Activated CD4-positive, alpha-beta T cell treated with anti-CD3 and anti-CD28 coated beads, Interleukin-2, amount 10 ng/mL, durations not matched to agents 24 days and 14 days (primary cell): ENCODE measurements at places on chromosomes 5 and 9. TPM values are rescaled to one million over a fixed set of nuclear protein-coding genes. Genes with fewer than 3 reads are reported as not detected.

- H3K36me3 ChIP-seq: no peaks in the 10 kb centered on the region
Observed at GRCh38 chr9:18675332-18675731, 201.4 kb downstream of the ADAMTSL1 start.

GRCh38 chr5:164422400-164422799 lies 917.0 kb downstream of the MAT2B start:
- H3K4me1 ChIP-seq: no peaks in the 10 kb centered on the region
- no peak overlapping the region for H3K4me3 ChIP-seq
- no peaks in the 10 kb centered on the region for H3K27me3 ChIP-seq

GRCh38 chr5:72418271-72418670 lies 88.9 kb downstream of the ZNF366 start:
- no peaks in the 10 kb centered on the region for H3K36me3 ChIP-seq
- no peak overlapping the region for H3K4me3 ChIP-seq
- no peak for DNase-seq
- no peaks in the 10 kb centered on the region for H3K4me1 ChIP-seq
- H3K27ac ChIP-seq: no peak overlapping the region

DNA sequence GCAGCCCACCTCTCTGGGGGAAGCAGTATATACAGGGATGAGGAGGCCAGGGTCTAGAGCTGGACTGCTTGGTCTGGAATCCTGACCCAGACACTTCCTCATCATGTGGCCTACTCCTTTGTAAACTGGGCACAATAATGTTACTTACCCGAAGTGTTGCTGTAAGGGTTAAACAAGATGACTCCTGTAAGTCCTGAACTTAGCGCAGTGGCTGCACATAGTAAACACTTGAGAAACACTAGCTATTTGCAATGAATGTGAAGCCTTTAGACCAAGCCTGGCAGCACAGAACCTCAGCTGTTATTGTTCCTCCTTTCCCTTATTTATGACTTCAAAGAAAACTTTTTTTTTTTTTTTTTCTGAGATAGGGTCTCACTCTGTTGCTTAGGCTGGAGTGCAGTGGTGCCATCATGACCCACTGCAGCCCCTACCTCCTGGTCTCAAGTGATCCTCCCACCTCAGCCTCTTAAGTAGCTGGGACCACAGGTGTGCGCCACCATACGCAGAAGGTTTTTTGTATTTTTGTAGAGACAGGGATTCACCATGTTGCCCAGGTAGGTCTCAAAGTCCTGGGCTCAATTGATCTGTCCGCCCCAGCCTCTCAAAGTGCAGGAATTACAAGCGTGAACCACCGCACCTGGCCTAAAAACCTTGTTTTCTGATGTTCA lies 96.2 kb upstream of the IL6ST start:
- no peaks in the 10 kb centered on the region for H3K36me3 ChIP-seq
- H3K27me3 ChIP-seq: no peaks in the 10 kb centered on the region
- H3K4me1 ChIP-seq: peaks cover 55% of the 10 kb centered on the region
- H3K4me3 ChIP-seq: no peak overlapping the region
- DNase-seq: no peak

Gene TMEFF1
- 0.16 TPM in 1 of 2 replicates, not detected in the other for total RNA-seq

GRCh38 chr9:122036408-122036807 lies 56.7 kb downstream of the TTLL11 start:
- H3K4me1 ChIP-seq: no peaks in the 10 kb centered on the region
- DNase-seq: no peak
- no peaks in the 10 kb centered on the region for H3K27me3 ChIP-seq
- no peaks in the 10 kb centered on the region for H3K36me3 ChIP-seq

DNA sequence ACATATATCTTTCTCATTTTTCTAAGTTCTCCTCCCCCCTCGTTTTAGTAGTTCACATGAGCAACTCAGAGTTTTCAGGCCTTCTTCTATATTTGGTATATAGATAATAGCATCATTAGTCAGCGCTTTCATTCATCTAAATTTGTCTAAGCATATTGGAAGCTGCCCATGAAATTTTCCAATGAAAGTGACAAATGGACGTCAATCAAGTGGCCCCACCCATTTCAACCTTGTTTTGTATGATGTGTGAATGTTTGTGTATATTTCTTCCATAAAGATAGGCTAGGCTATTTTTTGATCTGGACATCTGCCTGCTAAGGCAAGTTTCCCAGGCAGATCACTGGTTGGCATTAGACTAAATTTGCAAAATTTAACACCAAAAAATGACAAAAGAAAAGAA lies 104.0 kb upstream of the SSBP2 start:
- no peak overlapping the region for H3K27ac ChIP-seq
- no peak overlapping the region for H3K4me3 ChIP-seq
- H3K4me1 ChIP-seq: peaks cover 42% of the 10 kb centered on the region
- DNase-seq: no peak
- H3K36me3 ChIP-seq: no peaks in the 10 kb centered on the region

DNA sequence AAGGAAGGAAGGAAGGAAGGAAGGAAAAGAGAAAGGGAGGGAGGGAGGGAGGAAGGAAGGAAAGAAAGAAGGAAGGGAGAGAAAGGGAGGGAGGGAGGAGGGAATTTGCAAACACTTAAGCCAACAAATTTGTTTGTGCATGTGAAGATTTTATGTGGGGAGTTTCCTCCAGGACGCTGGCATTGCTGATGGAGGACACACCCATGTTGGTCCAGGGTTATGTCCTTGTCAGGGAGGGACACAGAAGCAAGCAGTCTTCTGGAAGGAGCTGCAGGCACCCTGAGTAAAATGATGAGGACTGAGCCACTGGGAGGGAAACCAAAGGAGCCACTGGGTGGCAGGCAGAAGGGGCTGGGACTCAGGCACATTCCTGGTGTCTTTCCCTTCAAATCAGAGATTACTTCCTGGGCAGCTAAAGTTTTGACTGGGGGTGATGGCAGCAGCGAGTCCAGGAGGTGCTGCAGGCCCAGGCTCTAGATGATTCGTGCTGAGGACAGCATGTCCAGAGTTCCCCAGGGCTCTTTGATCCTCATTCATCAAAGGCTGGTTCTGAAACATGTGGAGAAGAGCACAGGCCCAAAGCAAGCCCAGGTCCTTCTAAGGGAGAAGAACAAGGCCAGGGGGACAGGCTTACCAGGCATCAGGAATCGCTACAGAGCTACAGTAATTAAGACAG lies 109.2 kb downstream of the PAX5 start:
- H3K4me3 ChIP-seq: no peak overlapping the region
- H3K27ac ChIP-seq: peak overlapping the region; percentile 68
- no peak for DNase-seq
- peaks cover 50% of the 10 kb centered on the region for H3K4me1 ChIP-seq
- peaks cover 2% of the 10 kb centered on the region for H3K36me3 ChIP-seq
- no peaks in the 10 kb centered on the region for H3K27me3 ChIP-seq

GRCh38 chr9:109799792-109800191 lies 19.8 kb downstream of the PALM2AKAP2 start:
- no peaks in the 10 kb centered on the region for H3K4me1 ChIP-seq
- no peak overlapping the region for H3K27ac ChIP-seq
- no peak overlapping the region for H3K4me3 ChIP-seq
- no peaks in the 10 kb centered on the region for H3K36me3 ChIP-seq
- DNase-seq: no peak

- peaks cover 58% of the 10 kb centered on the region for H3K4me1 ChIP-seq
- peak; percentile 87 for DNase-seq
- peak overlapping the region; percentile 99 for H3K4me3 ChIP-seq
- H3K27me3 ChIP-seq: peaks cover 14% of the 10 kb centered on the region
- H3K27ac ChIP-seq: peak overlapping the region; percentile 96
Observed at GRCh38 chr9:99822109-99822805, 572 bp downstream of the NR4A3 start.

DNA sequence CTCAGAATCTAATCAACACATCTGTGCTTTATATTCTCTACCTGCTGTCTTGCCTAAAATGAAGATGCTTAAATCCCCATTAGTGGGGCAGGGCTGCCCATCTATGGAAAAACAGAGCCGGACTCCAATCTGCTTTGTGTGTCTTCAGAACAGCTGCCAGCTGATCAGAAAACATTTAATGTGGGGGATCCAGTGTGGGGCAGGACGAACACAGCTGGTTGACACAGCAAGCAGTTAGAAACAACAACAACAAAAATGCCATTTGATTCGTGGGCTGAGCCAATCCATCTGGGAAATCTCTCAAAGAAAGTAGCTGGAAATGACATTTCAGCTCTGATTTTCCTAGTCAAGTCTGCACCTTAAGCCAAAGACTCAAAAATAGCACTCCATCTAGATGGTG lies 99.8 kb downstream of the PPP2R2B start:
- no peak overlapping the region for H3K27ac ChIP-seq
- H3K36me3 ChIP-seq: no peaks in the 10 kb centered on the region
- no peaks in the 10 kb centered on the region for H3K4me1 ChIP-seq
- H3K4me3 ChIP-seq: no peak overlapping the region
- H3K27me3 ChIP-seq: peaks cover 2% of the 10 kb centered on the region

DNA sequence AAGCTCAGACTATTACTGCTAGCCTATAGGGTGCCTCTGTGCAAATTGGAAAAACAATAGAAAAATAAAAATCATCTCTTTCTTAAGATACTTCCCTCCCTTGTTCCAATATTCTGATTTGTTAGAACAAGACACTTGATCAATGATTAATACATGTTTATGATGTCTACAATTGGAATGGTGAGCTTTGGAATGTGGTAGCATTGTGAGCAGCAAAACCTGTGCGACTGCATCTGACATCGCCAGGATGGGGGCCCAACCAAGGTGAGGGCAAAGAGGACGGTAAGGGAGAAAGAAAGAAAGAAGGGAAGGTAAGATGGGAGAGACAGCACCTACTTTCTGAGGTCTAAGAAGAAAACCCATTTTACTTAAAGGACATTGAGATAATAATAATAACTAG lies 183.0 kb upstream of the TRIM32 start:
- H3K4me3 ChIP-seq: no peak overlapping the region
- no peak overlapping the region for H3K27ac ChIP-seq
- DNase-seq: no peak
- no peaks in the 10 kb centered on the region for H3K36me3 ChIP-seq

DNA sequence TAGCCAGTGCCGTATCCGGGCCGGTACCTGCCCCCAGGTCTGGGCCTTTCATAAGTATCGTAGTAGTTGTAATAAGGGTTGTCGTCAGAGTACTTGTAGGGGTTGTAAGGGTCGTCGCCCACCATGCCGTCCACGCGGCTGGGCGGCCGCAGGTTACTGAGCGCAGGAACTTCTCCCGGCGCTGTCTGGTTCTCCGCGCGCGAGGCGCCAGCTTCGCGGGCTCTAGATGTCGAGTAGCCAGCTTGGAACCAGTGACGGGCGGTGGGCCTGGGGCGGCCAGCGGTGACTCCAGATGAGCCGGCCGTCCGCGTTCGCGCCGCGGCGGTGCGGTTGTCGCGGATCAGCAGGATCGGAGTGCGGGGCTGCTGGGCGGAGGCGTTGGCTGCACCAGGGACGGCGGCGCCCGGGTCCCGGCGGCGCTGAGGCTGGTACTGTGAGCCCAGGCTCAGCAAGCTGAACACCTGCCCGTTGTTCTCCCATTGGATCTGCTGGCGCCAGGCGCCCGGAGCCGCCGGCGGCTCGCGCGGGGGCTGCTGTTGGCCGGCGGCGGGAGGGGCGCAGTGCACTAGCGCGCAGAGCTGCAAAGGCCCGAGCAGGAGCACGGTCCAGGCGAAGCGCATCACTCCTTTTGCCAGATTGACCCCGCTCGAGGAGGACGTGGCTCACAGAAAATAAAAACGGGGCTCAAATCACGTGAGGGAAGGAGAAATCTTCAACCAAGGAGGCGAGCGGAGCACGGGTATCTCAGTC lies 518 bp downstream of the LOX start:
- peak overlapping the region; percentile 85 for H3K4me3 ChIP-seq
- peak overlapping the region; percentile 65 for H3K27ac ChIP-seq
- peaks cover 64% of the 10 kb centered on the region for H3K27me3 ChIP-seq
- H3K36me3 ChIP-seq: no peaks in the 10 kb centered on the region
- no peak for DNase-seq
- H3K4me1 ChIP-seq: peaks cover 13% of the 10 kb centered on the region

DNA sequence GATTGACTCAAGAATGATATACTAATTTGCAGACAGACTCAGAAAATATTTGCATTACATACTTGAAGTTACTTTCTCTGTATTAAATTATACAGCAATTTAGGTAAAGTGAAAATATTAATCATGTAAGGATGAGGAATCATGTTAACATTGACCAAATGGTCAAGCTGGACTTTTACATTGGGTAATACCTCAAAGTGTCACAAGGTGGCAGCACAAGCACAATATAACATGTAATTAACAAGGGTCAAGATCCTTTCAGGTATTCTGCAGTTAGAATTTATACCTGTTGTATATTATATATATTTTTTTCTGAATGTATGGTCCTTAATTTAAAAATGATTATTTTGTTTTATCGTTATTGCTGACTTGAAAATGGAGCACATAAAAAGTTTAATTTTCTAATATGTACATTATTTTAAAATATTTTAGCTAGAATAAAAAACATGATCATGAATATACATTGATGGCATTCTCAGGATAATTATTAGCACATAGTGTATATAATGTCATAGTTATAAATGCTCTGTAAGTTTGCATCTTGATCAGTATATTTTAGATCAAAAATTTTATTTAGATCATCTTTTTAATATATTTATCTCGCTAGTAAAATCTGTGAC lies 8.6 kb downstream of the HAPLN1 start:
- H3K27ac ChIP-seq: no peak overlapping the region
- peaks cover 6% of the 10 kb centered on the region for H3K27me3 ChIP-seq
- no peaks in the 10 kb centered on the region for H3K36me3 ChIP-seq
- peak; percentile 73 for DNase-seq
- no peak overlapping the region for H3K4me3 ChIP-seq

GRCh38 chr5:32462618-32463017 lies 18.1 kb upstream of the ZFR start:
- no peaks in the 10 kb centered on the region for H3K36me3 ChIP-seq
- DNase-seq: no peak

- H3K36me3 ChIP-seq: no peaks in the 10 kb centered on the region
- H3K27ac ChIP-seq: no peak overlapping the region
- H3K4me1 ChIP-seq: peaks cover 3% of the 10 kb centered on the region
- H3K4me3 ChIP-seq: no peak overlapping the region
- no peak for DNase-seq
Observed at GRCh38 chr5:93221-93980, 1.4 kb downstream of the PLEKHG4B start.

Gene PITX1
- total RNA-seq: 0.61 and 0.78 TPM in 2 replicates

Gene C5
- total RNA-seq: 1.3 and 1.5 TPM in 2 replicates

GRCh38 chr9:33884856-33885701 lies 68.1 kb downstream of the UBE2R2 start:
- H3K4me1 ChIP-seq: peaks cover 23% of the 10 kb centered on the region
- DNase-seq: no peak
- peaks cover 16% of the 10 kb centered on the region for H3K36me3 ChIP-seq
- no peaks in the 10 kb centered on the region for H3K27me3 ChIP-seq
- peak overlapping the region; percentile 34 for H3K27ac ChIP-seq

Gene AFAP1L1
- not detected in 2 replicates for total RNA-seq

DNA sequence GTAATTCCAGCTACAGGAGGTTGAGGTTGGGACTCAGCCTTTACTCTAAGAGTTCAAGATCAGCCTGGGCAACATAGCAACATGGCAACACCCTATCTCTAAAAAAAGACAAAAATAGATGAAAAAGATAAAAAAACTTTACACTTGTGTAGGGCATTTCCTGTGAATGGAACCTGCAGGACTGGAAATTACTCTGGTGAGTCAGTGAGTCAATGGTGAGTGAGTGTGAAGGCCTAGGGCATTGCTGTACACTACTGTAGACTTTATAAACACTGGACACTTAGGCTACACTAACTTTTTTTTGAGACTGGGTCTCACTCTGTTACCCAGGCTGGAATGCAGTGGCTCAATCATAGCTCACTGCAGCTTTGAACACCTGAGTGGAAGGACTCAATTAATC lies 19.5 kb upstream of the ARSI start:
- DNase-seq: no peak
- H3K4me1 ChIP-seq: no peaks in the 10 kb centered on the region
- no peak overlapping the region for H3K4me3 ChIP-seq
- H3K36me3 ChIP-seq: no peaks in the 10 kb centered on the region
- H3K27ac ChIP-seq: no peak overlapping the region
- peaks cover 9% of the 10 kb centered on the region for H3K27me3 ChIP-seq

GRCh38 chr5:5432020-5432707 lies 9.7 kb downstream of the ICE1 start:
- H3K4me3 ChIP-seq: no peak overlapping the region
- H3K4me1 ChIP-seq: peaks cover 22% of the 10 kb centered on the region
- no peak for DNase-seq
- no peak overlapping the region for H3K27ac ChIP-seq
- peaks cover 6% of the 10 kb centered on the region for H3K36me3 ChIP-seq
